ENCODE measurements at places on chromosomes 16 and 17.

- DNase-seq = no peak
These were observed 1.7 kb upstream of the IGF2BP1 start for GRCh38 chr17:48995304-48995973.

DNA sequence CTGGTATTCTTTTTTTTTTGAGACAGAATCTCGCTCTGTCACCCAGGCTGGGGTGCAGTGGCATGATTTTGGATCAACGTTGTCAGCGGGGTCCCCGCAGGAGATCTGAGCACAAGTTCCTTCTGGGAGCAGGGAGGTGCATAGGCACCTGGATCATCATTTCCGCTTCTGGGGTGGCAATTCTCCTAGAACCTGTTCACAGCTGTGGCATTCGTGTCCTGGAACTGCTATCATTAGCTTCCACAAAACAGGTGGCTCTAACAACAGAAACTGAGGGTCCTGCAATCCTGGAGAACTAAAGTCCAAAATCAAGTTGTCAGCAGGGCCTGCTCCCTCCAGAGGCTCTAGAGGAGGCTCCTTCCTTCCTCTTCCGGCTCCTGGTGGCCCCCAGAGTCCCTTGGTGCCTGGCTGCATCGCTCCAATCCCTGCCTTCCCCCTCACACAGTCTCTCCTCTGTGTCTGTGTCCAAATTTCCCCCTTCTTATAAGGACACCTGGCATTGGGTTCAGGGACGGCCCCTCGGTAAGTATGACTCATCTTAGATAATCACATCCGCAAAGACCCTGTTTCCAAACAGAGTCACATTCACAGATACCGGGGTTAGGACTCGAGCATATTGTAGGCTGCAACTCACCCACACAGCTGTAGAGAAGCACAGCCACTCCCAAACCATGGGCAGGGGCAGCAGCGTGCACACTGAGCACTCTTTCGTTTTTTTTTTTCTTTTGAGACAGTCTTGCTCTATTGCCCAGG is 43.5 kb upstream of the KLHDC4 start:
- DNase-seq = no peak

- DNase-seq = no peak
These were observed 12.2 kb upstream of the AKTIP start for GRCh38 chr16:53515259-53515658.

DNA sequence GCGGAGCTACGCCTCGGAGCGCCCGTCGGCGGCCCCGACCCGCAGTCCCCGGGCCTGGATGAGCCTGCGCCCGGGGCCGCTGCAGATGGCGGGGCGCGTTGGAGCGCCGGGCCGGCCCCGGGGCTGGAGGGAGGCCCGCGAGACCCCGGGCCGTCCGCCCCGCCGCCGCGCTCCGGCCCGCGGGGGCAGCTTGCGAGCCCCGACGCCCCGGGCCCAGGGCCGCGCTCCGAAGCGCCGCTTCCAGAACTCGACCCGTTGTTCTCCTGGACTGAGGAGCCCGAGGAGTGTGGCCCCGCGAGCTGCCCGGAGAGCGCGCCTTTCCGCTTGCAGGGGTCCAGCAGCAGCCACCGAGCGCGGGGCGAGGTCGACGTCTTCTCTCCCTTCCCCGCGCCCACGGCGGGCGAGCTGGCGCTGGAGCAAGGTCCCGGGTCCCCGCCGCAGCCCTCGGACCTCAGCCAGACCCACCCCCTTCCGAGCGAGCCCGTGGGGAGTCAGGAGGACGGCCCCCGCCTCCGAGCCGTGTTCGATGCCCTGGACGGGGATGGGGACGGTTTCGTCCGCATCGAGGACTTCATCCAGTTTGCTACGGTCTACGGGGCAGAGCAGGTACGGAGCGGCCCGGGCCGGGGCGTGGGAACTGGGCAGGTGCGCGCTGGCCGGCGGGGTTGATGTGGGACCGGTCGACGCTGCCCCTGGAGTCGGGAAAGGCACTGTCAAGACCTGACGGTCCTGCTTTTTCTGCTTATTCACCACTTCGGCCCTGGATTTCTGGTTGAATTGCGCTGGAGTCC is 861 bp downstream of the RAB11FIP3 start:
- DNase-seq = no peak

DNA sequence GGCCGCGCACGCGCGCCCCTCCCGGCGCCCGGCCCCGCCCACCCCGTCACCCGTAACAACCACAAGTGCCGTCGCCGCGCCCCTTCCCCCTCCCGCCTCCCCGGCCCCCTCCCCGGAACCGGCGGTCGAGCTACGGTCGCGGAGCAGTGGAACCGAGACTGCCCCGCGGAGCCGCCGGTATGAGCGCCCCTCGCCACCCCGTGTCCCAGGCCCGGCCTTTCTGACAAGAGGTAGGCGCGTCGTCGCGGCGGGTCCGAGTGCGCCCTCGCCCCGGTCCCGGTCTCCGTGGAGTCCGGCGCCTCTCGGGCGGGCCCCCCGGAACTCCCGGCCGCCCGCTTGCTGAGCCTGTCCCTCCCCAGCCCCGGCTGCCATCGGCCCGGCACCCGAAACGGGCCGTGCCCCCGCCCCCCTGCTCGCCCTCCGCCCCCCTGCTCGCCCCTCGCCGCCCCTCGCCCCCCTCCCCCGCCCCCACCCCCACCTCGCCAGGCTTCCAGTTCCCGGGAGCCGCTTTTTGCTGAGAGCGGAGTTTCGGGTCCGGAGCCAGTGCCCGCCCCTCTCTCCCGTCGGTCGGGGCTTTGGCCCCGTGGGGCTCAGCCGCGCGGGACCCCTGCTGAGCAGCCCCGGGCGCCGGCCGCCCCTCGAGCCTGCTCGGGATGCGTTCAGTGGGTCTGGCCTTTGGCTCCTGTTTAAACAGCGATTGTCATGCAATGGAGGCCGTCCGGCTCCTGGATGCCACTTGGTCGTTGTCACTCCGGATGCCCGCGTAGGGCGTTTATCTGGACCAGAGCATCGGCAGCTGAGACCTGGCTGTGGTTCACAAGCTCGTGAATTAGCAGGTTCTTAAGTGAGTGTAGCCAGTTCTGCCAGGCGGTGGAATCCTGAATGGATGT is at the start of gene SEC14L1:
Gene SEC14L1, plus strand, starts transcription at position 92 of the 890 bp plus-strand sequence. CDS start 2,628 bp downstream, outside the sequence.
- no peak for DNase-seq

- DNase-seq = no peak
These were observed 116.6 kb downstream of the METRNL start for GRCh38 chr17:83196024-83196365.

- no peak for DNase-seq
These were observed 1.5 kb downstream of the PITPNM3 start for GRCh38 chr17:6554871-6555330.

GRCh38 chr16:70651524-70651923 is 5.2 kb downstream of the IL34 start:
- no peak for DNase-seq

DNA sequence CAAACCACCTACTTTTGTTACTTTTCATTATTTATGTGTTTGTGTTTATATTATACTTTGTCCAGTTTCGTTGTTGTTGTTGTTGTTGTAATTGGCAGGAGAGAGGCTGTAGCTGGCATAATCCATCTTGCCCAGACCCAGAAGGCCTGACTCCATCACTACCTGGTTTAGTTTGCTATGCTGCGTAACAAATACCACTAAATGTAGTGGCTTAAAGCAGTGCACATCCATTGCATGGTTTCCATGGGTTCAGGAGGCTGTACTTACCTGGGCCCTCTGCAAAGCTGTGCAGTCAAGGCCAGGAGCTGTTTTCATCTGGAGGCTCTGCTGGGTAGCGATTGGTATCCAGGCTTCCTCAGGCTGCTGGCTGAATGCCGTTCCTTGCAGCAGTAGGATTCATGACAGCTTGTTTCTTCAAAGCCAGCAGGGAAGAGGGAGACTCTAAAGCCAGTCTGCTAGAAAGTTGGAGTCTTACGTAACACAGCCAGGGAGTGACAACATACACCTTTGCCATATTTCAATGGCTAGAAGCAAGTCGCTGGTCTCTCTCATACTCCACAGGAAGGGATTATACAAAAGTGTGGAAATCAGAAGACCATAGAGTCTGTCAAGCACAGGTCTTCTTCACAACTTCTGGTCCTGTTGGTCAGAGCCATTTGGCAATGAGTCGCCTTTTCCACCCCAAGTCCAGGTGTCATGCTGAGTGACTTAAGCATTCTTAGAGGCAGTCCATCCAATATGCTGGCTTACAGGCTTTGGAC is 41.1 kb downstream of the TNRC6C start:
- DNase-seq = peak; percentile 3

DNA sequence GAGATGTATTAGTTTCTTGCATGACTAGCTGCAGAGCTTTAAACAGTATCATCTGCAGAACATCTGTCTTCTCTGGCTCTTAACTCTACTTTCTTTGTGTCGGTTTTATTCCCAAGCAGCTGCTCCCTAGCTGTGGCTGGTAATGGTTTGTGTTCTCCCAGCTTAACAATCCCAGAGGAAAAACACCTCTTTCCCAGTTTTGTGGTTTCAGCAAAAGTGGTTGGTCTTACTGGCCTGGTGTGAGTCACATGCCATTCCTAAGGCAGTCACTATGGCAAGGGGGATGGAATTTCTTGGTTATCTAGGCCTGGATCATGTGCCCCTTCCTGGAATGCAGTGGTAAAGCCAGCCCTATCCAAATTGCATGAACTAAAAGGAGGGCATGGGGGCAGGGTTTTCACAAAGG is 27.5 kb downstream of the OMG start:
- no peak for DNase-seq

GRCh38 chr16:2009164-2009711 is 383 bp downstream of the ZNF598 start:
- DNase-seq = no peak

- no peak for DNase-seq
These were observed 447.8 kb upstream of the GOT2 start for GRCh38 chr16:59181821-59182420.

GRCh38 chr17:17059301-17059890 is 17.1 kb downstream of the MPRIP start:
- no peak for DNase-seq

DNA sequence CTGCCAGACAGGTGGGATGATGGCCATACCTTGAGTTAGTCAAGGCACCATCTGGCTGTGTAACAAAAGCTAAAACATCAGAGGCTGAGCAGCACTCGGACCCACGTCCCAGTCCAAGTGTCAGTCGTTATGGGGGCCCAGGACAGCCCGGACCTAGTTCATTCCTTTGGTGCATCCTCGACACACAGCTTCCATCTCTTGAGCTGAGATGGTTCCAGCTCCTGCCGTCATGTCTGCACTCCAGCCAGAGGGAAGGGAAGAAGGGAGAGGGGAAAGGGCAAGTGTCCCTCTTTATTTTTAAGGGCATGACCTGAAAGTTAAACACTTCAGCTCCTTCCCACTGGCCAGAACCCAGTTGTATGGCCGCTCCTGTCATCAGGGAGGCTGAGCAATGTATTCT is 218.0 kb downstream of the SEC14L1 start:
- no peak for DNase-seq

- DNase-seq = no peak
These were observed 240.1 kb downstream of the GSG1L start for GRCh38 chr16:27823421-27823820.

- peak; percentile 88 for DNase-seq
These were observed at the start of gene PRKCB for GRCh38 chr16:23835390-23836077. PRKCB (plus strand) TSS chr16:23835983.
